Progenitor cell of endocrine pancreas (in vitro differentiated cells): ENCODE measurements at places on chromosomes 7 and 10.
A peak's percentile ranks its signal among the peaks of the same experiment; 100 is the strongest.

GRCh38 chr7:151773797-151774196 is 103.1 kb downstream of the PRKAG2 start:
- H3K4me3 ChIP-seq = no peak overlapping the region
- peaks cover 3% of the 10 kb centered on the region for H3K36me3 ChIP-seq
- H3K27me3 ChIP-seq = peaks cover 20% of the 10 kb centered on the region
- no peak for DNase-seq

DNA sequence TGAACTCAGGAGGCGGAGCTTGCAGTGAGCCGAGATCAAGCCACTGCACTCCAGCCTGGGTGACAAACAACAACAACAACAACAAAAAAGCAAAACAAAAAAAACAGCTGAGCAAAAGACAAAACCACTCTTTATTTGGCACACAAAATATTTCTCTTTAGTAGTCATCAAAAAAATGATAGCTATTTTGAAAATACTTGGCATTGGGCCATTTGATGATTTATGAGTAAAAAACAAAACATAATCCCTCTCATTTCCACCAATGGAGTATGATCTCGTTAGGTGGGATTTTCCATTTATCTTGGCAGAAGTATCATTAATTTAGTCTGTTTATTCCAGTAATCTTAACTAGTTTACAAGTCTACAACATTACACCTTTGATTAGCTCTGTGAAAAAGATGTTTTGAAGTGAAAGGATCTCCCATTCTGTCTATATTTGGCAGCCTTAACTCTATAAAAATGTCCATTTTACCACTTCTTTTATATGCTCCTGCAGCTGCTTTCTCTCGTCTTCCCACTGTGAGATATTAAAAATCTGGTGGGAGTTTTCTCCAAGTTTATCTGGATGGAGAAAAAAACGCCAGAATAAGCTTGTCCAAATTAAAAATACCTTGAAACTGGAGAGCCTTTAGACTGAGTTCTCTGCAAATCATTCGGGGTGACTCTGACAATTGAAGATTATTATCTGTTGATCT is 58.8 kb upstream of the AGMO start:
- H3K4me1 ChIP-seq = no peaks in the 10 kb centered on the region
- no peak overlapping the region for H3K4me3 ChIP-seq
- no peak for DNase-seq
- no peak overlapping the region for H3K27ac ChIP-seq
- H3K27me3 ChIP-seq = no peaks in the 10 kb centered on the region

DNA sequence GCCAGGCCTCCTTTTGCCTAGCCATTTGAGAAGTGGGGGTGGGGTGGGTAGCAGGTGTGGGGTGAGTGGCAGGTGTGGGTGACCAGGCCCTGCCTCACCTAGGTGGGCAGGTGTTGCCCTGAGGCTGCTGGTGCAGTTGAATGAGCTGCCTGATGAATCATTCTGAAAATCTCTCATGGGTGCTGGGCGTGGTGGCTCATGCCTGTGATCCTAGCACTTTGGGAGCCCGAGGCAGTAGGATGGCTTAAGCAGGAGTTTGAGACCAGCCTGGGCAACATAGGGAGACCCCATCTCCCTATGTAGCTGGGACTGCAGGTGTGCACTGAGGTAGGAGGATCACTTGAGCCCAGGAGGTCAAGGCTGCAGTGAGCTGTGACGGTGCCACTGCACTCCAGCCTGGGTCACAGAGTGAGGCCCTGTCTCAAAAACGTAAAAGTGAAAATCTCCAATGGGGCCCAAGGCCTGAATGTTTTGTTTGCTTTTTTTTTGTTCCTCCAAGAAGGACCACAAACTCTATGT is 17.7 kb downstream of the TSPAN14 start:
- H3K4me1 ChIP-seq = peaks cover 43% of the 10 kb centered on the region
- H3K36me3 ChIP-seq = peaks cover 6% of the 10 kb centered on the region
- no peak overlapping the region for H3K4me3 ChIP-seq

DNA sequence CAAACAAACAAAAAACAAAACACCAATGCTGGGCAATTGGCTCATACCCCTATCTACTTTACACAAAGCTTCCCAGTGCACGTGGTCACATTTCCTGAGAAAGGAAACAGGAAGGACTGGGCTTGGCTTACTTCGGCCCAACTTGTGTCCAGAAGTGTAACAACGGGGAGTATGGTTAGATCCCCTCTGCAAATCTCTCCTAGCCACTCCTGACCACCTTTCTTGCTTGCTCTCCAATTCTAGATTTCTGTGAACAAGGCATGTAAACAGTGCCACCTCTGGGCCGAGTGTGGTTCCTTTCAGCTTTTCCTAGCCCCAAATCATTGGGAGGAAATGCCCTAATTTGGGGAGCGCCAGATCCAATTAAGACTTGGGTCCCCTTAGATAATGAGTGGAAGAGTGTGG is 21.0 kb upstream of the FRAT2 start:
- no peak for DNase-seq
- H3K4me3 ChIP-seq = no peak overlapping the region
- peaks cover 12% of the 10 kb centered on the region for H3K36me3 ChIP-seq
- peaks cover 2% of the 10 kb centered on the region for H3K4me1 ChIP-seq

DNA sequence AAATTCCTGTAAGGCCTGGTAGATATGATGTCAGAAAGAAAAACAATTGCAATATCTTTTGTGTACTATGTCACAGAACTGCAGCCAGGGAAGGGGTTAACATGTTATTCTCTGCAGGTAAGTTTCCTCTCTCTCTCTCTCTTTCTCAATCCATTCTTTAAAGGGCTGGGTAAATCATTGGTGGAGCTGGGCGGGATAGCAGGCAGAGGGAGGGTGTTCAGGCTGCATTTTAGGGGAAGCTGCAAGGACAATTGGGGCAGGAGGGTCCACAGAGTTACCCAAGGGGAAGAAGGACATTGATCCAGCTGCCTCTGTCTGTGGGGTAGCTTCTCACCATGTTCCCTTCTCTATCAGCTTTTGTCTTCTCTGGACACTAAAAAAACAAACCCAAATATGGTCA is 153.9 kb upstream of the BMPER start:
- H3K27me3 ChIP-seq = peaks cover 44% of the 10 kb centered on the region
- no peak overlapping the region for H3K4me3 ChIP-seq
- no peaks in the 10 kb centered on the region for H3K36me3 ChIP-seq
- H3K27ac ChIP-seq = peak overlapping the region; percentile 3

GRCh38 chr10:77732213-77733003 is 94.8 kb upstream of the KCNMA1 start:
- H3K4me3 ChIP-seq = no peak overlapping the region
- no peak overlapping the region for H3K27ac ChIP-seq
- no peaks in the 10 kb centered on the region for H3K4me1 ChIP-seq
- H3K36me3 ChIP-seq = peaks cover 7% of the 10 kb centered on the region

GRCh38 chr7:14888962-14889361 is 13.6 kb downstream of the DGKB start:
- H3K4me3 ChIP-seq = no peak overlapping the region
- H3K36me3 ChIP-seq = no peaks in the 10 kb centered on the region
- no peak for DNase-seq
- no peaks in the 10 kb centered on the region for H3K4me1 ChIP-seq
- H3K27ac ChIP-seq = no peak overlapping the region

- no peaks in the 10 kb centered on the region for H3K27me3 ChIP-seq
- no peak for DNase-seq
- H3K36me3 ChIP-seq = peaks cover 13% of the 10 kb centered on the region
- no peak overlapping the region for H3K4me3 ChIP-seq
Observed at GRCh38 chr10:22581461-22581860, 132.9 kb downstream of the PIP4K2A start.

DNA sequence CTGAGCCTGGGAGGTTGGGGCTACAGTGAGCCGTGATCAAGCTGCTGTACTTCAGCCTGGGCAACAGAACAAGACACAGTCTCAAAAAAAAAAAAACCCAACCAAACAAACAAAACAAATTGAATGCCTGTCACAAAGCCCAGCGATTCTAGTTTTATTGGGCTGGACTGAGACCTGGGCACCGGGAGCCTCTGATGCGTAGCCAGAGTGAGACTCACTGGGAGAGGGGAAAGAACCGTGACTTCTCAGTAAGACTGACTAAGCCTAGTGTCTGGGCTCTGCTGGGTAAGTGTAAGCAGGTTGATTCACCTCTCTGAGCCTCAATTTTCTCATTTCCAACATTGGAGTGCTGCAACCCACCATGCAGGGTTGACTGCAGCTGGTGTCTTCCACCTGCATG is 10.1 kb upstream of the LEP start:
- no peak for DNase-seq
- peaks cover 4% of the 10 kb centered on the region for H3K4me1 ChIP-seq
- H3K27ac ChIP-seq = no peak overlapping the region
- no peaks in the 10 kb centered on the region for H3K36me3 ChIP-seq
- H3K27me3 ChIP-seq = peaks cover 23% of the 10 kb centered on the region
- no peak overlapping the region for H3K4me3 ChIP-seq
